ENCODE measurements at places on chromosomes 16 and 17.

- no peak for DNase-seq
These were observed 287.4 kb downstream of the IRF8 start for GRCh38 chr16:86186313-86186712.

DNA sequence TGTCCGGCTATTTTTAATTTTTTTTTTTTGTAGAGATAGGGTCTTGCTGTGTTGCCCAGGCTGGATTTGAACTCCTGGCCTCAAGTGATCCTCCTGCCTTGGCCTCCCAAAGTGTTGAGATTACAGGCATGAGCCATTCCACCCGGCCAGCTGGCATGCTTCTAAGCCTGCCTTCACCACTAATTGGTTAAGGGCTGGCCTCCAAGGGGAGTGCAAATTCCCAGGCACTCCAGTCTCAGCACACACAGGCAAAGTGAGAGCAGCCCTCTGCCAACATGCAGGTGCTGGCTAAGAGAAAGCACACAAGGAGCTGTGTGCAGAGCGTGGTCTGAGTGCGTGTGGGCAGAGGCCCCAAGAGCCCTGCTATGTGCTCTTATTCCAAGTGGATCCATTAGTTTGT is 149.8 kb upstream of the HS3ST2 start:
- no peak for DNase-seq

DNA sequence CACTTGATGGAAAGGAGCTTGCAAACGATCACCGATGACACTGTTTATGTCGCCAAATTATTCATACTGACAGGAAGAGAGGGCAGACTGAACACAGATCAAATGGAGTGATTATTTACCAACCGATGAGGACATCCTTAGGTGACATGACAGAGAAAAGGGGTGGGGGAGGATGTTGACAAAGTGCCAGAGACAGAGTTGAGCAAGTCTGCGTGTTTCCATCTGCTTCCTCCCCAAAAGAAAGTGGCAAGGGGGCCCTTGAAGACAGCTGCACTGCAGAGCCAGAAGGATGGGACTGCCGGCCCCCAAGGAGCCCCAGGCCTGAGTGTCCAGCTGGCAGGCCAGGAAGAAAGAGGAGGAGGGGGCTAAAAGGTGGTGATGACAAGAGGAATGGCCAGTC is 191.0 kb upstream of the RPL38 start:
- no peak for DNase-seq

DNA sequence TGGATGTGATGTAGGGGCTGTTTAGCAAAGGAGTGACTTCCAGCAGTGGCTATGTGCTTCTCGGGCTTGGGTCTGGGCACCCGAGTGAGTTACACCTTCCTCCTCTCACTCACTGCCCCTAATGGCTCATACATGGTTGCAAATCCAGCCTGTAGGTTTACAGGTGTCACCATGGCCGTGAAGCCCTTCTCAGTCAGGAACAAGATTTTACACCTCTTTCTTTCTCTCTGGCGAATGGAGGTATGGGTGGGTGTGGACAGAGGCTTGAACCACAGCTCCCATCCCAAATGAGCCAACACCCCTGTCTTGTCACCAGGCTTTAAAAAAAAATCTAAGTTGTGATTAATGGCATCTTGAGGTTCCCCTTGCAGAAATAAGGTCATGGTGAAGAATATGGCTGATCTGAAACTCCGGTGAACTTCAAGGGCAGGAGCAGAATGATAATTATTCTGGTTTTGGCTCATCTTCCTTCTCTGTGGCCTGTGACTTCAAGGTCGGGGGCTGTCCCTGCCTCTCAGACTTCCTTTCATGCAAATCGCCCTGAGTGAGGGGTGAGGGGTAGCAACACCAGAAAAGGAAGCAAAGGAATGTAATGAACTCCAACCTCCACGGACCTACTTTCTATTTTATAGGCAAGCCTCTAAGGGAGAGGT is 331.2 kb downstream of the MAF start:
- no peak for DNase-seq

DNA sequence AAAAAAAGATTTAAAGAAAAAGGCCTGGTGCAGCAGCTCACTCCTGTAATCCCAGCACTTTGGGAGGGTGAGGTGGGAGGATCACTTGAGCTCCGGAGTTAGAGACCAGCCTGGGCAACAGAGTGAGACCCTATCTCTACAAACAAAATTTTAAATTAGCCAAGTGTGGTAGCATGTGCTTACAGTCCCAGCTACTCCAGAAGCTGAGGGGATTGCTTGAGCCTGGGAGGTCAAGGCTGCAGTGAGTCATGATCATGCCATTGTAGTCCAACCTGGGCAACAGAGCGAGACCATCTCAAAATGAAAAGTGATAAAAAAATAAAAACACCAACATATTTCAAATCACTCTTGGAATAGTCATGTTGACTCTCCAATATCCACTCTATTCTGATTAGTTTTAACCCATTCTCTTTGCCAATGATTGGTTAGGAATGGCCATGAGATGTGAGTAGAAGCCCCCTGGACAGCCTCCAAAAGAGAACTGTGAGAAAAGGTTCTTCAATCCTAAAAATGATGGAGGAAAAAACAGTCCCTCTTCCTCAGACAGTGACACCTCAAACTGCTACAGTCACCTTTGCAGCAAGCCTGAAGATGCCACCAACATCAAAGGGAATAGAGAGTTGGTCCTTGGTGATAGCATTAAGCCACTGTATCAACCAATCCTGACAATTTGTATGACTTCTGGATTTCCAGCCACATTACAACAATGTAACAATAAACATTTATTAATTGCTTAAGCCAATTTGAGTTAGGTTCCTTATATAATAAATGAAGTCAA is 2.9 kb upstream of the KANSL1 start:
- no peak for DNase-seq

- no peak for DNase-seq
These were observed 4.7 kb upstream of the CNOT1 start for GRCh38 chr16:58634265-58634802.

DNA sequence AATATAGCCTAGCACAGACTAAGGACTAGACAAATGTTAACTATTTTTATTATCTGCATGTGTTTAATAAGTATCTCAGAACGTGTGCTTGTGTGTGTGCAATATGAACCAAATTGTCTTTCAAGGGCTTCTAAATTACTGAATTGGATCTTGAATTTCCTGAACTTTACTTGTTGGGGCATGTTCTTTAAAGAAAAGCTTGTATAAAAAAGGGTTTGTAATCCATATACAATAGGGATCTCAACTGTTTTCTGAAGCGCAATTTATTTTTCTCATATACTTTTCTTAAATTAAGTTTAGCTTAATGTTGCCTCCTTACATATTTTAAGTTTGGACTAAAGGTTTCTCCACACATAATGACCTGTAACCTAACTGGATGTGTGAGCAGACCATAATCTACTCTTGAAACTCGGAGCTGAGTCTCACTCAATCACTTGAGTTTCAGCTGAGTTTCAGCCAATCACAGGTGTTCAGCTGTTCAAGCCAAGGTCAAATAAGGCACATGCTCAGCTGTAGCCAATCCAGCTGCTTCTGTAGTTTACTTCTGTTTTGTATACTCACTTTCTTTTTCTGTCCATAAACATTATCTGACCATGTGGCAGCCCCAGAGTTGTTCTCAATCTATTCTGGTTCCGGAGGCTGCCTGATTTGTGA is 72.3 kb downstream of the CDK5R1 start:
- no peak for DNase-seq

DNA sequence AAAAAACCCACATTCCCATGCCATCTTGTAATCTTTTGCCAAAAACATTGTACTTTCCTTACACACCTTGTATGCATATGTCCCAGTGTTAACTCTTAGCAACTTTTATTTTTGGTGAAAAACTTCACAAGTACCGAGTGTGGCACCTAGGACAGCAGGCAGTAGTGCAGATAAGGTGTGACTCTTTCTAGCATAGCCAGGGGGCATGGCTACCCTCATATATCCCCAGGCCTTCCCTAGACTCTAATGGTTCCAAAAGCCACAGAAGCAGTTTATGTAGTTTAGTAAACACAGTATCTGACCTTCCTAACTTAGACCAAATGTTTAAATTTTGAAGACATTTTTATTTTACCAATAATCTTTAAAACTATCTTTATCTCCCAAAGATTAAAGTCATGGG is 20.5 kb upstream of the MILR1 start:
- DNase-seq = no peak

GRCh38 chr17:49494986-49495841 is at the start of gene NGFR:
Gene NGFR (plus strand): TSS chr17:49495293. CDS start chr17:49495418, 125 bp downstream.
- peak; percentile 35 for DNase-seq

GRCh38 chr16:83054283-83054682 is 427.5 kb downstream of the CDH13 start:
- no peak for DNase-seq

DNA sequence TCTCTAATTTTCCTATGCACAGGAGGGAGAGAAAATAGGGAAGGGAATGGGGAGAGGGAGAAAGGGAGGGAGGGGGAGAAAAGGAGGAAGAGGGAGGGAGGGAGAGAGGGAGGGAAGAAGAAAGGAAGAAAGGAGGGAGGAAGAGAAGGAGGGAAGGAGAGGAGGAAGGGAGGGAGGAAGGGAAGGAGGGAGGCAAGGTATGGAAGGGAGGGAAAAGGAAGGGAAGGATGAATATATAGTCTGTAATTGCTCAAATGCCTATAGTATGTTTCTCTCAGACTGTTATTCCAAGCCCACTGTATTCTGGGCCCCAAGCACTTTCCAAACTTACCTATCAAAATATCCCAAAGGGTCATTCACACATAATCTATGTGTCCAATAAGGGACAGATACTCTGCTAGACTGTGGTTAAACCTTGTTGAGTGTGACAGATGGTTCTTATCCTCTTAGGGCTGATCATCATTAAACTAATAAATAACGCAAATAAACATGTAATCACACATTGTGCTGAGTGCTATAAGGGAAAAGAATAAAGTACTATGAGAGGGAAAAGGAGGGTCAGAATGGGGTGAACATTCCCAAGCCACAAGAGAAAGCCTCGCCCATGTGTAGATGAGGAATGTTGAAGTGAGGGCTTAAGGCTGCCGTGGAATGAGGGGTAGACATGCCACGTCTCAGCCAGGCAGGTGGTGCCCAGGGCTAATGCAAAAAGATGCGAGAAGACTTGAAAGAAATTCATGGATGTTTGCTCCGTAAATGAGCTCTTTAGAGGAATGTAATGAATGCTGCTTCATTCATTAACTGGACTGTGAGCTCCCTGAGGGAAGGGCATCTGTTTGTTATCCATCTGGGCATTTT is 30.6 kb downstream of the ASIC2 start:
- DNase-seq = no peak

DNA sequence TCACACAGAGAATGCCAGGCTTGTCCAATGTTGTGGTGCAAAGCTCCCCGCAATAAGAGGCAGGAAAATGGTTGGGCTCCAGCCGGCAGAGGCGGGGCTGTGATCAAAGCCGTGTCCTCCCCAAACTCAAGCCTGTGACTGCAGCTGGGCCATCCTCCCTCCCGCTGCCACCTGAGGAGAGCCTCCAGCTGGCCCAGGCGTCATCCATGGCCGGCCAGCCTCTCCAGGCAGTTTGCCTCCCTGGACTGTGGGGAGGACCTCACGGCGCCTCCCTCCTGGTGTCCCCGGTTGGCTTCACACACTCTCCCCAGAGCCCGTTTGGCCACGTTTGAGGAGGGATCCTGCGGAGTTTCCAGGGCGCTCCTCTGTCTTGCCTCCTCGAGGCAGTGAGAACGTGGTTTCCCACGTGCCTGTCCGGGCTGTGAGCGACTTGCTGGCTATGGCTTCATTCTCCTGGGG is 134.1 kb downstream of the IRF8 start:
- DNase-seq = no peak

DNA sequence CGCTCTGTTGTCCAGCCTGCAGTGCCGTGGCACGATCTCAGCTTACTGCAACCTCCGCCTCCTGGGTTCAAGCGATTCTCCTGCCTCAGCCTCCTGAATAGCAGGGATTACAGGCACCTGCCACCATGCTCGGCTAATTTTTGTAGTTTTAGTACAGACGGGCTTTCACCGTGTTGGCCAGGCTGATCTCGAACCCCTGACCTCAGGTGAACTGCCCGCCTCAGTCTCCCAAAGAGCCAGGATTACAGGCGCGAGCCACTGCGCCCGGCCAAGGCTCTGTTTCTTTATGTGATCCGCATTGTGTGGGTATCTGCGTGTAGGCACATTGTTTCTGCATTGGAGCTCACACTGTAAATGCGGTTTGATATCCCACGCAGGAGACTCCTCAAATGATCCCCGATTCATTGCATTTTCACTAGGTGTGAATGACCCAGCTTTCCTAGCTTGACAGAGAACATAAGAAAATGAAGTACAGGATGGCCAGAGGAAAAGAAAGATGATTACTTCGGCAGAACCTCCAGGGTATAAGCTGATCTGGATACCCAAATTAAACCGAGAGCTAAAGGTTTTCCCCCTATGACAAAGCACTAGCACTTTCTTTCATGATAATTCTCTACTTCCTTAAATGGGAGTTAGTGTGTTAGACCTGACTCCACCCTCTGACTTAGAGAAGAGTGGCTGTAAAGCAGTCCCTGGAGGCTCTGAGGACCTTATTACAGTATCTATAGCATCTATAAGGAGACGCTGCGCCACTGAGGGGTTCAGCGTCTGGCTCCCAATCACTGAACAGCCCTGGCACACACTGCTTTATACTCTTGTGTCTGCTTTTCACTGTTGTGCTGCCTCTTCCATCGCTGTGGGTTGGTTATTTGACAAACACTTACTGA is 17.3 kb downstream of the COTL1 start:
- DNase-seq = no peak

GRCh38 chr16:27483088-27483437 is 66.7 kb downstream of the GTF3C1 start:
- no peak for DNase-seq

GRCh38 chr17:27485125-27485524 is 28.9 kb downstream of the KSR1 start:
- DNase-seq = no peak

DNA sequence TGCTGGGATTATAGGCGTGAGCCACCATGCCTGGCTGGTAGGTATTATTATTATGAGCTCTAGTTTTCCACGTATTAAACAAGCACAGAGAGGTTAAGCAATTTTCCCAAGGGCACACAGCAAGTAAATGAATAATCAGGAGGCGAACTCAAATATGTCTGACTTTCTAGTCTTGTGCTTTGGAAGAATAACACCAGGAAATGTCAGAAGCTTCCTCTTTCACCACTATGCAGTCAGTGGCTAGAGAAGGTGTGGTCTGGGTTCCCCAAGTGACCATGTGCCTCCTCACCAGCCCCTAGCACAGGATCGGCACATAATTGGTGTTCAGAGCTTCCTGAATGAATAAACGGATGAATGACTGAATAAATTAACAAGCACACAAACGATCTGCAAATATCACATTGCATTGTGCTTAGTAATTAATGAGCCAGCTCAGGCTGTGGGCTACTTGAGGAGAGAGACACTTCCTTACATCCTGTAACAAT is 21.6 kb upstream of the SCNN1B start:
- no peak for DNase-seq

DNA sequence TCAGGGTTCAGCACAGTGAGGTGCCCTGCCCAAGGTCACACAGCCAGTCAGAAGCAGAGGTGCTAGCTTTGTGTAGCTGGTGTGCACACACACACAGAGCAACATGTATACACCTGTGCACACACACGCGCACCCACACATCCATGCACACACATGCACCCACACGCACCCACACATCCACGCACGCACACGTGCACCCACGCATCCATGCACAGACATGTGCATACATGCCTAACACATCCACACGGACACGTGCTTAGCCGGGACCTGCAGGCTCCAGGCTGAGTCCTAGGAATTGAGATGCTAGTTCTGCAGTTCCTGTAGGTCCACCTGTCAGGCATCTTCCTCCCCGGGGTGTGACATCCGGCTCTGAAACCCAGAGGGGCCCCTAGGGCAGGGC is 13.0 kb upstream of the DPEP1 start:
- no peak for DNase-seq
